ENCODE measurements at places on chromosomes 3 and 15. TPM values are rescaled to one million over a fixed set of nuclear protein-coding genes. Genes with fewer than 3 reads are reported as not detected.

GRCh38 chr3:33807191-33807590, 8.8 kb downstream of the PDCD6IP start:
- DNase-seq = no peak
- no peaks in the 10 kb centered on the region for H3K36me3 ChIP-seq
- no peak overlapping the region for H3K27ac ChIP-seq
- no peak overlapping the region for H3K4me3 ChIP-seq
- peaks cover 78% of the 10 kb centered on the region for H3K4me1 ChIP-seq
- no peaks in the 10 kb centered on the region for H3K27me3 ChIP-seq

The FBXL22 gene
- total RNA-seq = 1.9 TPM

DNA sequence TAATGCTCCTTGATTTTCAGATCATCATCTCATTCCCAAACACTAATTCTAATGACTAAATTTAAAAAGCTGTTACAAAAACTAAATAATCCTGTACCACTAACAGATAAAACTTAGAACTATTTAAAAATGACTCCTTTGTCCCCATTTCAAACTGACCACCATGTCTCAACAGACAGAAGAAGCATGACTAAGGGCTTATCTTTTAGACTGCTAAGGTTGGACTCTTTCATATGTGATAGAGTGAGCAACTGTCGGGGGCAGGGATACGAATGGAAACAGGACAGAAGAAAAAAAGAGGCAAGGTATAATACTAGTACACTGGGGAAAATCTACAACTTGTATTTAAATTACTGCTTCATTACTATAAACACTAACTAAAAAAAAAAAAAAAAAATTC, 23.3 kb downstream of the SNX4 start:
- H3K36me3 ChIP-seq = peaks cover 19% of the 10 kb centered on the region
- no peaks in the 10 kb centered on the region for H3K4me1 ChIP-seq
- no peak for DNase-seq
- no peak overlapping the region for H3K4me3 ChIP-seq

The UCN2 gene
- total RNA-seq = not detected

- H3K27me3 ChIP-seq = no peaks in the 10 kb centered on the region
- no peaks in the 10 kb centered on the region for H3K4me1 ChIP-seq
- no peak for DNase-seq
- H3K36me3 ChIP-seq = peaks cover 4% of the 10 kb centered on the region
- no peak overlapping the region for H3K27ac ChIP-seq
- H3K4me3 ChIP-seq = no peak overlapping the region
Observed at GRCh38 chr15:50973605-50974004, 65.1 kb downstream of the AP4E1 start.

The IQCF5 gene
- not detected for total RNA-seq

DNA sequence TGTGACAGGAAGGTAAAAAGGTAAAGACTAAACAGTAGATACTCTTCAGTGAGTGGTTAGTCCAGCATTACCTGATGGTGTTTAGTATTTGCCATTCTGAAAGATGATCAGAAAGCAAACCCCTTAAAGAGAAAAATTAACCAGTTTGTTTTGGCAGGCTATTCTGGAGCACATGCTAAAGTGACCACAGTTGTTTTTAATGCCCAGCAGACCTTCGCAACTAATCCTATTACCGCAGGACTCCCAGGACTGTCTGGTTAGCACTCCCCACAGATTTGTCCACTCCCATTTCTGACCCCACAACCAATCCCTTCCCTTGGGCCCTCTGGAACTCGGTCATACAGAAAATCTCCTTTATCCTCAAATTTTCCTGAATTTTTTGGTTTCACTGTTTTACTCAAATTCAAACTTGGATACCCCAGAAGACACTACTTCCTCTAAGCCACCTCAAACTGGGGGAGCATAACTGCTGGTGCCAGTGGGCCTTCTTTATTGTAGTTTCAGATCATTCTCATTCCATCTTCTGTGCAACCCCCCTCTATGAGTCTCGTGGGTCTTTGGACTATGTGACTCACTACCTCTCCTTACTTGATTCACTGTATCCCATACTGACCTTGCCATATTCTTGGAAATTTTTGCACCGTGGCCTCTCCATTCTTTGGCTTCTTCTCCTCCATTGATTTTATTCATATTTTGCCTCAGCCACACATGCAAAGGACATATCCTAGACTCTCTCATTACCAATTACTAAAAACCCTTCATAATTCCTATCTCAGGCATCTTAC, 104.4 kb downstream of the RBMS3 start:
- H3K4me1 ChIP-seq = no peaks in the 10 kb centered on the region
- DNase-seq = no peak
- no peaks in the 10 kb centered on the region for H3K27me3 ChIP-seq
- H3K4me3 ChIP-seq = no peak overlapping the region
- no peaks in the 10 kb centered on the region for H3K36me3 ChIP-seq
- H3K27ac ChIP-seq = no peak overlapping the region

DNA sequence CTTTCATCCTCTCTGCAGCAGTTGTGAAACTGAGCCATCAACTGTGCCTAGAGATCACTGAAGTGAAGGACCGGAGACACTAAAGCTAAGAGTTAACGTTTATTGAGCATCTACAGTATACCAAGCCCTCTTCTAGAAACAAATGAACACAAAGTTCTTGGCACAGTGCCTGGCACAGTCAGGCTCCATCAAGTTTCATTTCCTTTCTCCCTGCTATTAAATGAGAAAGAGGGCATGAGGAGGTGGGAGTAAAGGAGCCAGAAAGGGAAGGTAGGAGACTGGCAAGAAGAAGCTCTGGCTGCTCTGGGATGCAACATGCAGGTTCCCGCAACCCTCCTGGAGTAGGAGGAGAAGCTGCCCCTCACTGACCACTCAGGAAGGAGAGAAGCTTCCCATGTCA, 30.6 kb downstream of the CYP19A1 start:
- no peak overlapping the region for H3K27ac ChIP-seq
- H3K27me3 ChIP-seq = no peaks in the 10 kb centered on the region
- no peaks in the 10 kb centered on the region for H3K36me3 ChIP-seq
- H3K4me1 ChIP-seq = no peaks in the 10 kb centered on the region

- DNase-seq = no peak
- no peak overlapping the region for H3K4me3 ChIP-seq
- H3K27me3 ChIP-seq = peaks cover 4% of the 10 kb centered on the region
- H3K36me3 ChIP-seq = no peaks in the 10 kb centered on the region
- no peaks in the 10 kb centered on the region for H3K4me1 ChIP-seq
- no peak overlapping the region for H3K27ac ChIP-seq
Observed at GRCh38 chr3:99635348-99635747, 3.0 kb upstream of the COL8A1 start.

- no peak overlapping the region for H3K27ac ChIP-seq
- H3K4me1 ChIP-seq = no peaks in the 10 kb centered on the region
- no peaks in the 10 kb centered on the region for H3K27me3 ChIP-seq
Observed at GRCh38 chr3:24495326-24495994, 810 bp upstream of the THRB start.

GRCh38 chr3:13539292-13539638, 9.7 kb upstream of the FBLN2 start:
- H3K27me3 ChIP-seq = no peaks in the 10 kb centered on the region
- no peak for DNase-seq
- no peaks in the 10 kb centered on the region for H3K36me3 ChIP-seq
- no peak overlapping the region for H3K27ac ChIP-seq
- peaks cover 2% of the 10 kb centered on the region for H3K4me1 ChIP-seq

- no peaks in the 10 kb centered on the region for H3K4me1 ChIP-seq
- H3K27ac ChIP-seq = no peak overlapping the region
- no peak for DNase-seq
- no peaks in the 10 kb centered on the region for H3K27me3 ChIP-seq
- no peaks in the 10 kb centered on the region for H3K36me3 ChIP-seq
Observed at GRCh38 chr15:71662306-71662705, 148.0 kb upstream of the NR2E3 start.

GRCh38 chr15:42184296-42184695, 23.8 kb downstream of the VPS39 start:
- H3K4me3 ChIP-seq = no peak overlapping the region
- peaks cover 68% of the 10 kb centered on the region for H3K36me3 ChIP-seq
- H3K27ac ChIP-seq = no peak overlapping the region
- H3K27me3 ChIP-seq = no peaks in the 10 kb centered on the region
- DNase-seq = no peak
- H3K4me1 ChIP-seq = no peaks in the 10 kb centered on the region

GRCh38 chr15:36673039-36673438, 93.6 kb downstream of the CDIN1 start:
- no peaks in the 10 kb centered on the region for H3K36me3 ChIP-seq
- no peak overlapping the region for H3K4me3 ChIP-seq
- H3K27me3 ChIP-seq = no peaks in the 10 kb centered on the region
- no peak overlapping the region for H3K27ac ChIP-seq
- DNase-seq = no peak

DNA sequence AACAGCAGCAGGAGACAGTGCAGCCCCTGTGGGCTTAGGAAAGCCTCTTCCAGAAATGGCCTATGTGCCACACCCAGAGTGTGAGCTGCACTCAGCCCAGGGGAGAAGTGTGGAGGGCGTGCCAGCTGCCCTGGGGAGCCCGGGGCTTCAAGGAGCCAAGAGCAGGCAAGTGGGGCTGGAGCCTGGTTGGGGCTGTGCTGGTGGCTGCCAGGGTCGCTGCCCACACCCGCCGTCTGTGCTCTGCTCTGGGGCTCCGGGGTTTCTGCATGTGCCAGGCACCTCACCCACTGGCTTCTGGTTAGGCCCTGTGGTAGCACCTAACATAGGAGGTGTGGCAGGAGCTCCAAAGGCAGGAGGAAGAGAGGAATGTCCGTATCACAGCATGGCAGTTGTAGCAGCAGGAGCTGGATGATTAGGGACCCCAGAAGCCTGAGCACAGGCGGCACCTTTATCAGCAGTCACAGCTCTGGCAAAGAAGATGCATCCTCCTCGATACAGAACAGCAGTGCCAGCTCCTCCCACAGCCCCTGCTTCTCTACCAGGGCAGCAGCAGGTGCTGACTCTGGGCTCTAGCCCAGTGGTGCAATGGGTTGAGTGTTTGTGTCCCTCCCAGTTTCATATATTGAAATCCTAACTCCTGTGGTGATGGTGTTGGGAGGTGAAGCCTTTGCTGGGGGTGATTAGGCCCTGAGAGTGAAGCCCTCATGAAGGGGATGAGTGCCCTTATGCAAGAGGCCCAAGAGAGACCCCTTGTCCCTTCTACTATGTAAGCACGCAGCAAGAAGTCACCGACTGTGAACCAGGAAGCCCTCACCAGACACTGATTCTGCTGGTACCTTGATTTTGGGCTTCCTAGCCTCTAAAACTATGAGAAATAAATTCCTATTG, 70.0 kb upstream of the KLF13 start:
- H3K36me3 ChIP-seq = no peaks in the 10 kb centered on the region
- H3K27me3 ChIP-seq = no peaks in the 10 kb centered on the region
- H3K4me3 ChIP-seq = no peak overlapping the region
- peaks cover 3% of the 10 kb centered on the region for H3K4me1 ChIP-seq
- no peak for DNase-seq

The SI gene
- not detected for total RNA-seq

The GP9 gene
- not detected for total RNA-seq

DNA sequence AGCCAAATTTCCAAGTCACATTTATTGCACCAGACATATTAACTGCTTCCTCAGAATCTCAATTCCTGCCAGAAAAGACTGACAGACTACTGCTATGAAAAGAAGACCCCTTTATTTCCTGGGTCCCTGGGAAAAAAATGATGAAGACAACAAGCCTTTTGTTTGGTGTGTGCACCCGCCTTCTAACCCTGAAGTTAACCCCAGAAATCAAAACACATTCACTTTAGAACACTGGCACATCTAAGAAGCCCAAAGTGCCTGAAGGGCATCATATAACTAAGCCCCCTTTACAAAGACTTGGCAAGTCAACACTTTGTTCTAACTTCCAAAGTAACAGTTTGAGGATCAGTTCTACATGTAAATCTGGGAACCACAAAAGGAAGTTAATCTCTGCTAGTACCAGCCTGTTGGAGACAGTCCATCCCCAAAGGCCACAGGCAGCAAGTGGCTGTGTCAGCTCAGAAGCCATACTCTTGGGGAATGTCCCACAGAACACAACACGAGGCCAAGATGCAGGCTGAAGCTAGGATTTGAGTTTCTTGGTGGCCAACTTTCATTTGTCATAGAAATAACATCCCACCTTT, 16.3 kb upstream of the ATP1B3 start:
- DNase-seq = no peak
- no peak overlapping the region for H3K4me3 ChIP-seq
- no peak overlapping the region for H3K27ac ChIP-seq
- H3K4me1 ChIP-seq = no peaks in the 10 kb centered on the region
- H3K27me3 ChIP-seq = no peaks in the 10 kb centered on the region

The BLM gene
- 8.9 TPM for total RNA-seq

DNA sequence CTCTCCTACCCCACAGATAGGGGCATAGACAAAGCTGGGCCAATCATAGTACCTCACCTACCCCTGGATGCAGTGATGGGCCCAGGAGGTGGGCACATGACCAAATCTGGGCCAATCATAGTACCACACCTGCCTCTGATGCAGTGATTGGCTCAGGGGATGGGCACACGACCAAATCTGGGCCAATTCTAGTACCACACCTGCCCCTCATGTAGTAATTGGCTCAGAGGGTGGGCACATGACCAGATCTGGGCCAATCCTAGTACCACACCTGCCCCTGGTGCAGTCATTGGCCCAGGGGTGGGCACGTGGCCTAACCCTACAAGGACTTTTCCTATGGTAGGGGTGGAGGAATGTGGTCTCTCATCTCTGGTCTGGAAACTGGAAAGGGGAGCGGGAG, 56.9 kb upstream of the MEF2A start:
- no peak overlapping the region for H3K4me3 ChIP-seq
- DNase-seq = no peak
- no peaks in the 10 kb centered on the region for H3K27me3 ChIP-seq
- no peaks in the 10 kb centered on the region for H3K4me1 ChIP-seq
- no peak overlapping the region for H3K27ac ChIP-seq

The THAP10 gene
- 0.41 TPM for total RNA-seq

DNA sequence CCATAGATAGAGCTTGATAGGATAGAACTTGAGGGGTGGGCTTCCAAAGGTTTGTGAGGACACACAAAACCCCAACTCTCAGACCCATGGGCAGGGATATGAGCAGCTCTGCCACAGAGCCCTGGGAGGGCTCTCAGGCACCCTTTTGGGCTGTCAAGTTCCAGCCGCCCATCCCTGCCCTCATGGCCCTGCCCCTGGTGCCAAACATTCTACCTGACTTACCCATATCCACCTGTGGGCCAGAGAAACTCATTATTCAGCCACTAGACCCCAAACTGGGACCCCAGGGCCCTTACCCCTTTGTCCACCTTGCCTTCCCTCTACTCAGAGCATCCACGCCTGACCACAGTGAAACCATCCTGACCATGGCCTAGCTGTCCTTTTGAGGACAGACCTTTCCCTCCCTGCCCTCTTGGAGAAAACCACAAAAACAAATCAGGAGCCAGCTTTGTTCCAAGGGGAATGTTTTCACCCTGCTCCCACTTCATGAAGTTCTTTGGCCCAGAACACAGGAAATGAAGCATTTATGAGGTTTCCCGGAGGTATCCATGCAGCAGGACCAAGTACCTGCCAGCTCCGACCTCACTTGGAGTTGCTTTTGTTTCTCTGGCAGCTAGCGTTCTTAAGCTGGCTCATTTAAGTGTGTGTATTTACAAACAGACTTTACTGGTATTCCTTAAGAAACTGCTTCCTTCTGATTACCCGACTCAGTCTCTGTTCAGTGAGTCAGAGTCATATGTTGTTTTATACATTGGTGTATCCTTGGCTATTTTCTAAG, 34.2 kb upstream of the GALNT15 start:
- H3K36me3 ChIP-seq = no peaks in the 10 kb centered on the region
- H3K4me3 ChIP-seq = no peak overlapping the region
- no peak for DNase-seq

All from CD4-positive, alpha-beta memory T cell (primary cell).